ENCODE measurements at places on chromosomes 13 and 19.
A peak's percentile ranks its signal among the peaks of the same experiment; 100 is the strongest.

DNA sequence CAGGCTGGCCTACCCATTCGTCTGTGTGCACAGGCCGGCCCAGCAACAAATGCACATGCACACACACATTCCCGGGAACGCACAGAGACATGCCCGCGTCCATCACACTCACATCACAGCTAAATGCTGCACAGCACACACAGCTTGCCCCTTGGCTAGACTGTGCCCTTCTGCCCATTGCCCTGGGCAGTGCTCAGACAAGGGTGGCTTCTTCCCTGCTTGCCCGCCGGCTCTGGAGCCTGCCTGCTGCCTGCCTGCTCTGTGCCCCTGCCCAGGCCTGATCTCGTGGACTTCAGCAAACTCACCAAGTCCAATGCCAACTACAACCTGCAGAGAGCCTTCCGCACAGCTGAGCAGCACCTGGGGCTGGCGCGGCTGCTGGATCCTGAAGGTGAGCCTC lies 30.4 kb downstream of the SPTBN4 start:
- DNase-seq: no peak

- peak; percentile 61 for DNase-seq
Observed at GRCh38 chr19:51799034-51799773, 4.2 kb downstream of the FPR3 start.

DNA sequence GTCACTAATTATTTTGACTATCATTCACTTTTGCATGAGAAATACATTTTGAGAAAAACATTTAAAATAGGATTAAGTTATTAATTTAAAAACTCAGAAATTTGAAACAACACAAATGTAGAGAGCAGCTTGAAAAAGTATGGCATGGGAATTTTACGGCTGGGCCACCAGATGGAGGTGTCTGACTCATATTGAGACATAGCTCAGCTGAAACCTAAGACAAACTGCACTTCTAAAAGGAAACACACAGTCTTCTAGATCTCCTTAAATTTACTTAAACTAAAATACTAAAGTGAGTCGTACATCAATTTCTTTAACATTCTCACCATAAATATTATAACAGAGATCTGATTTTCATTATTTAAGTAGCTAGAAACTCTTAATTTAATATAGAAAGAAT lies 41.9 kb upstream of the POSTN start:
- DNase-seq: no peak

DNA sequence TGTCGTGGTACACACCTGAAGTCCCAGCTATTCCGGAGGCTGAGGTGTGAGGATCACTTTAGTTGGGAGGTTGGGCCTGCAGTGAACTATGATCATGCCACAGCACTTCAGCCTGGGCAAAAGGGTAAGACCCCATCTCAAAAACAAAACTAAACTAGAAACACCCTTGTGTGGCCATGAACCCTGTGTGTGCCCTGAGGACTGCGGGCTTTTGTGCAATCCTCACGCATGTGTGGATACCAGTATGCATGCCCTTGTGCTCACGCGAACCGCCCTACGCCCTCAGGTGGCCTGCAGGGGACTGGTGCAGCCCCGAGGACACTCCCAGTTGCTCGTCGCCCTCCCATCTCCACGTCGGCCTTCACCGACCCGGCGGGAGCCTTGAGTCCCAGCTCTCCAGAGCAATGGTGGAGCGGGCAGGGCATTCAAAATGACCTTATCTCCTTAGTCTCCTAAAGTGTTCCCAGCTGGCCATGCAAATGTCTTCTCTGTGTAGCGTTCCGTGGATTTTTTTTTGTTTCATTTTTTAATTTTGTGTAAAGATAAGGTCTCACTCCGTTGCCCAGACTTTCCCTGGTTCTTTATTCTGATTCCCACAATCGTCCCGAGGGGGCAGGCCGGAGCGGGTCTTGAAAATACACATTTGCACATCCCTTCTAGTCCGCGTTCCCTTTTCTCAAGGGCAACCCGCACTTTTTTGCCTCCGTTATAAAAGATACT lies 868 bp upstream of the EGLN2 start:
- DNase-seq: peak; percentile 71

GRCh38 chr13:26621731-26622401 lies 64.4 kb downstream of the WASF3 start:
- DNase-seq: no peak

DNA sequence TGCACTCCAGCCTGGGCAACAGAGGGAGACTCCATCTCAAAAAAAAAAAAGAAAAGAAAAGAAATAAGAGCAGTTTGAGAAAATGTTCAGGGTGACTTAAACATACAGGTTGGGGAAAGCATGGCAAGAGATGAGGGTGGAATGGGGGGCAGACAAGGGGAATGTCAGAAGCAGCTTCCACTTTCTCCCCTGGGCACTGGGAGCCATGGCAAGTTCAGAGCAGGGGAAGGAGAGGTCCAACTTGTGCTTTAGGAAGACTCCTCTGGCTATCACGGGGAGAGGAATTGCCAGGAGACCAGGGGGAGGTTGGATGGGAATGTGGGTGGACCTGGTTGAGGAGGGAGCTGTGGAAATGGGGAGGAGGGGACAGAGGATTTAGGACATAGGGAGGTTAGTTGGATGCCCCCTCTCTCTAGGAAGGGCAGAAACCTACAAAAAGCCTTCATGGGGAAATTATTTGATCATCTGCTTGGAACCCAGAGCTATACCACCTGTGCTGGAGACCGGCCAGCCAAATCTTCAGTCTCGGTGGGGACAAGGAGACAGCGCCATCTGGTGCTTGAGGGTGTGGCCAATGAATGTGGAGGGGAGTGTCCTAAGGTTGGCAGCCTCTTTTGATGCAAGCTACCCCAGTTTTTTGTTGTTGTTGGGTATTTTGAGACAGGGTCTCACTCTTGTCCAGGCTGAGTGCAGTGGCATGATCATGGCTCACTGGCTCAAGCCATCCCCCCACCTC lies 7.3 kb upstream of the STRN4 start:
- no peak for DNase-seq

GRCh38 chr19:51641648-51642047 lies 5.0 kb downstream of the SIGLEC14 start:
- DNase-seq: no peak

DNA sequence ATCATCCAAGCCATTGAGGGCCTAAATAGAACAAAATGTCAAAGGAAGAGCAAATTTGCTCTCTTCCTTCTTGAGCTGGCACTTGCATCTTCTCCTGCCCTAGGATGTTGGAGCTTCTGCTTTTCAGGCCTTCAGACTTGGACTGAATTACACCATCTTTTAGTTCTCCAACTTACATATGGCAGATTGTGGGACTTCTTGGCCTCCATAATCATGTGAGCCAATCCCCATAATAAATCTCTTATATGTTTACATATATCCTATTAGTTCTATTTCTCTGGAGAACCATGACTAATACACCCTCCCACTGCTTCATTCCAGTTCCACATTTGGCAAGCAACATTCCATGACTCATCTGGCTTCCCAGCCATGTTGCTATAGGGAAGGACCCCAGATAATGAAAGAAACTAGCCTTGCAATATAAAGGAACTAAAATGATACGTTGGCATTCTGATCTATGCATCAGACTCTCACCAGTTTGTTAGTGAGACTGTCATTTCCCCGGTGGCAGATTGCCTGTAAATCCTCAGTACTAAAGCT lies 11.0 kb upstream of the ACOD1 start:
- peak; percentile 42 for DNase-seq

DNA sequence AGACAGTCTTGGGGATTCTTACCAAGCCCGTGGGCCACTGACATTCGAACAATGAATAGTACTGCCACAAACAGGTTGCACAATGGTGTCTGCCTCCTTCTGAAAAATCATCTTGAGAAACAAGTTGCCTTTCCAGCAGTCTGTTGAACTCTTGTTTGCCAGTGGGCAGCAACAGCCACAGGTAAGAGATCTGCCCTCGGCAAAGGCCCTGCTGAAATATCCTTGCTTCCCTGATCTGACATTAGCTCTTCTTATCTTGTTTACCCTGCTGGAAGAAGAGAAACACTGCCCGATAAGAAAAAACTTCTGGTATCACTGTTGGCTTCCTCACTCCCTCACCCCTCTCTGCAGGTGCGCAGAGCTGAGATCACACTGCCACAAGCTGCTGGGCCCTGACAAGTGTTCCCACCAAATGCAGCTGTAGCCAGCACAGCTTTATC lies 2.0 kb downstream of the DOCK9 start:
- DNase-seq: no peak

- DNase-seq: peak; percentile 94
Observed at GRCh38 chr19:57099199-57099661, 20.6 kb upstream of the USP29 start.

DNA sequence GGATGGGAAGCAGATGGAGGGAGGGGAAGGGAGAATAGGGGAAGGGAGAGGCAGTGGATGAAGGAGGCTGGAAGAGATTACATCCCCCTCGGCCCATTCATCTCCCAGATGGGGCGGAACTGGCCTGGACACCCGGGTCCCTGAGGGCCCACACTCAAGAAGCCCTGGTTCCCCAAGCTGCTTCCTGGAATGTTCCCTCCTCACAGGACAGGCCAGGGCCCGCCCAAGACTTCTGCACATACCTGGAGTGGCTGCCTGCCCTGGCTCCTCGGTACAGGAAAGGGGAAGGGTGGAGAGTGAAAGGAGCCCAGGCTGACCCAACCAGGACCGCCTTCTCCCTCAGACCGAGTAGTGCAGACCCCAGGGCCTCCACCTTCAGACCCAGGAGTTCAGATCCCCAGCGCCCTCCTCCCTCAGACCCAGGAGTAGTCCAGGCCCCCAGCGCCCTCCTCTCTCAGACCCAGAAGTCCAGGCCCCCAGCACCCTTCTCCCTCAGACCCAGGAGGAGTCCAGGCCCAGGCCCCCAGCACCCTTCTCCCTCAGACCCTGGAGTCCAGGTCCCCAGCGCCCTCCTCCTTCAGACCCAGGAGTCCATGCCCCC lies 489 bp downstream of the NTF4 start:
- no peak for DNase-seq

All from H54 (cell line).